ENCODE measurements at places on chromosomes 5 and 9. TPM values are rescaled to one million over a fixed set of nuclear protein-coding genes. Genes with fewer than 3 reads are reported as not detected.

- peak overlapping the region; percentile 46 for H3K27ac ChIP-seq
- DNase-seq = peak; percentile 25
- peaks cover 43% of the 10 kb centered on the region for H3K4me1 ChIP-seq
- H3K36me3 ChIP-seq = no peaks in the 10 kb centered on the region
These were observed 1.6 kb downstream of the BICD2 start for GRCh38 chr9:92762781-92763708.

GRCh38 chr5:76372323-76373054 is 30.6 kb upstream of the IQGAP2 start:
- H3K27me3 ChIP-seq = no peaks in the 10 kb centered on the region
- no peaks in the 10 kb centered on the region for H3K36me3 ChIP-seq
- H3K27ac ChIP-seq = no peak overlapping the region
- no peak for DNase-seq
- no peaks in the 10 kb centered on the region for H3K4me1 ChIP-seq
- no peak overlapping the region for H3K4me3 ChIP-seq

GRCh38 chr9:4371108-4371507 is 71.2 kb upstream of the GLIS3 start:
- DNase-seq = no peak
- H3K27me3 ChIP-seq = no peaks in the 10 kb centered on the region
- no peaks in the 10 kb centered on the region for H3K36me3 ChIP-seq
- H3K27ac ChIP-seq = no peak overlapping the region
- H3K4me1 ChIP-seq = no peaks in the 10 kb centered on the region
- H3K4me3 ChIP-seq = no peak overlapping the region

DNA sequence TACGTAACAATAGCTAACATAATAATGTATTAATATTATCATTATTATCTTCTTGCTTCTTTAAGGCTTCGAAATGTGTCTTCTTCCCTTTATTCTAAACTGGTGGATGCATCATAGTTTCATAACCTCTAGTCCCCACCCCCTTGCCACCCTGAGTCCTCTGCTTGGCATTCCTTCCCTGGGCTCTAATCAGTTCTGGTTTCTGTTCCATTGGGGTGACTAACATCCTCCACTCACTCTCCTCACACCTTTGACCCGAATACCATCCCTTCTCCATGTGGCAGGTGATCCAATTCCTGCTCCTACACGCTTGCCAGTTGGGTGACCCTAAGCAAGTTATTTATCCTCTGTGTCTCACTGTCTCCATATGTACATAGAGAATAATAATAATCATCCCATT is 286.1 kb downstream of the TRPM3 start:
- no peaks in the 10 kb centered on the region for H3K36me3 ChIP-seq
- H3K4me1 ChIP-seq = no peaks in the 10 kb centered on the region
- no peak overlapping the region for H3K27ac ChIP-seq
- H3K4me3 ChIP-seq = no peak overlapping the region
- H3K27me3 ChIP-seq = no peaks in the 10 kb centered on the region

DNA sequence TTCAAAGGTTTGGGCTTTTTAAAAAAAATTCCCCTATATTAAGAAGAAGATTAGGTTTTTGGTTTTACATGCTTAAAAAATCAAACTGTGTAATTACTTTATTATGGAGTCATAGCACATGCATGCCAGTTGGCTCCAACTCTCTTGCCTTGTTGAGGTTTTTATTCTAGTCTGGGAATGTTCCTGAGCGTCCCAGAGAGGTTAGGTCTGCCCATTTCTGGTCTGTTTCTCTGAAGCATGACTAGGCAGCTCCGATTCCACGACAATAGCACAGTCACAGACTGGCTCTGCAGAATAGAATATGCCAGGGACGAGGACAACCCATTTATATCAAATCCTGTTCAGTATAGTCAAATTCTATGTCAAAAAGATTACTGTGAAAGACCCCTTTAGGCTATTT is 217.0 kb downstream of the PCSK5 start:
- H3K27me3 ChIP-seq = no peaks in the 10 kb centered on the region
- H3K36me3 ChIP-seq = no peaks in the 10 kb centered on the region
- no peak for DNase-seq
- no peak overlapping the region for H3K27ac ChIP-seq
- peaks cover 3% of the 10 kb centered on the region for H3K4me1 ChIP-seq

Gene PRDM9
- not detected for total RNA-seq

Gene CCDC183
- 0.75 TPM for total RNA-seq

GRCh38 chr5:94402096-94402495 is 216.3 kb downstream of the KIAA0825 start:
- H3K36me3 ChIP-seq = no peaks in the 10 kb centered on the region
- H3K4me3 ChIP-seq = no peak overlapping the region
- no peak overlapping the region for H3K27ac ChIP-seq
- no peaks in the 10 kb centered on the region for H3K27me3 ChIP-seq
- DNase-seq = no peak

DNA sequence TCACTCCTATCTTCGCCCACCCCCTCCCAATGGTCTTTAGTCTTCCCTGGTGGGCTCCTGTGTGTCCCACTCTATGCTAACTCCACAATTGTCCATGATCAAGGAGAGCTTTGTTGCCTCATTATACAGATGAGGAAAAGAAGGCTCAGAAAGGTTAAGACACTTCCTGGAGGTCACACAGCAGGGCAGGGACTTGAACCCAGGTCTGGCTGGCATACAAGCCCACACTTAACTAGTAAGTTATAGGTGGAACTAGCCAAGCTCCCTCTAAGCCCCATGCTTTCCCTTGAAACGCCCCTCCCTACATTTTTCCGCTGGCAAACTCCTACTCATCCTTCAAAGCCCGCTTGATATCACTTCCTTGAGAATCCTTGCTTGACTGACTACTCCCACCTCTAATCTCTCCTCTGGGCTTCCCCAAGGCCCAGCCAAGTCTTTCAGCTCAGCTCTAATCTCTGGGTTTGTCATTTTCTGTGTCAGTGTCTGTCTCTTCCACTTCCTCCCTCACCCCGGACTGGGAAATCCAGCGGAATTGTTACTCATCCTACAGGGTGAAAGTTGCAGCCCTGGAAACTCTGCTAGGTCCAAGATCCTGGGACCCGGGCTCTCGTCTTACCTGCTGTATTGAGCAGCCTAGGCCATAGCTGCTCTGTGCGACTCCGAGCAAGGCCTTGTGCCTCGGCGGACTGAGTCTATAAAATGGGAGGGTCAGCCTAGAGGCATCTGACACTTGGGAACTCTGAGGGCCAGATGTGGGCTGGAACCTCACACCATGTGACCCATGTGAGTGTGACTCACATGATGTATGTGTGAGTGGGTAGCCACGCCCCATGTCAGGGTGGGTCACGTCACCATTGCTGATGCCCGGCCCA is 144.5 kb downstream of the GAPVD1 start:
- H3K27me3 ChIP-seq = peaks cover 7% of the 10 kb centered on the region
- no peak overlapping the region for H3K4me3 ChIP-seq
- no peak overlapping the region for H3K27ac ChIP-seq
- no peaks in the 10 kb centered on the region for H3K36me3 ChIP-seq

Gene MYMK
- not detected for total RNA-seq

DNA sequence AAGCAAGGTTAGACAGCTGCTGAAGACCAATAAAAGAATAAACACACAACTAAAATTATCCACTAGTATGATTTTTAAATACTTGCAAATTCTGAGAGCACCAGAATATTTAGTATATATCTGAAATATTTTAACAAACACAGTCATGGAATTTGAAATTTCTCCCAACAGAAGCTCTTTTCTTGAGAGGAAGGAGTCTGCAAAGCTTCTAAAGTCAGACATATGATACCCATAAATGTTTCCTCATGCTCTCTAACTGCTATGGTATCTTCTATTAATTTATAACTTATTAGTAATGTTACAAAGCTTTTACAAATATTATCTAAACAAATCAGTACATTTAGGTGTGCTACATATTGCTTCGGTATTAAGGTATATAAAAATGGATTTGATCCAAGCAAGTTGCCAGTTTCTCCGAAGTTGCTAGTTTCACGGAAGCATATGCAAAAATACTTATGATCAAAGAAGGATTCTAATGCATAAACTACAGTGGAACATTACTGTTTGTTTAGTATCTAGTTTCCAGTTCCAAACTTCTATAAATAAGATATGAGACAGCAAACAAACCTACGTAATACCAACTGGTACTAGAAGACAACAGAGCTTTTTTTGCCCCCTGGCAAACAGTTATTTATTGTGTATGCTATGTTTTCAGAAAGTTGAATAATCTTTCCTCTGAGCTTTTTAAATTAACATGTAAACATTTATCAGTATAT is 22.0 kb downstream of the FNIP1 start:
- no peak overlapping the region for H3K4me3 ChIP-seq
- no peaks in the 10 kb centered on the region for H3K4me1 ChIP-seq
- H3K27me3 ChIP-seq = no peaks in the 10 kb centered on the region

GRCh38 chr5:115723220-115723619 is 93.2 kb downstream of the CDO1 start:
- H3K4me1 ChIP-seq = no peaks in the 10 kb centered on the region
- no peak overlapping the region for H3K27ac ChIP-seq
- no peaks in the 10 kb centered on the region for H3K36me3 ChIP-seq
- DNase-seq = no peak
- H3K4me3 ChIP-seq = no peak overlapping the region
- no peaks in the 10 kb centered on the region for H3K27me3 ChIP-seq

GRCh38 chr9:38299856-38300255 is 92.6 kb upstream of the ALDH1B1 start:
- H3K4me1 ChIP-seq = no peaks in the 10 kb centered on the region
- no peaks in the 10 kb centered on the region for H3K36me3 ChIP-seq
- no peak overlapping the region for H3K27ac ChIP-seq

Gene ST8SIA4
- 59.9 TPM for total RNA-seq

Gene ROPN1L
- 4.3 TPM for total RNA-seq

GRCh38 chr9:121786998-121787422 is 135.6 kb downstream of the DAB2IP start:
- no peak for DNase-seq
- H3K4me3 ChIP-seq = no peak overlapping the region
- no peaks in the 10 kb centered on the region for H3K36me3 ChIP-seq
- no peak overlapping the region for H3K27ac ChIP-seq
- peaks cover 7% of the 10 kb centered on the region for H3K4me1 ChIP-seq

DNA sequence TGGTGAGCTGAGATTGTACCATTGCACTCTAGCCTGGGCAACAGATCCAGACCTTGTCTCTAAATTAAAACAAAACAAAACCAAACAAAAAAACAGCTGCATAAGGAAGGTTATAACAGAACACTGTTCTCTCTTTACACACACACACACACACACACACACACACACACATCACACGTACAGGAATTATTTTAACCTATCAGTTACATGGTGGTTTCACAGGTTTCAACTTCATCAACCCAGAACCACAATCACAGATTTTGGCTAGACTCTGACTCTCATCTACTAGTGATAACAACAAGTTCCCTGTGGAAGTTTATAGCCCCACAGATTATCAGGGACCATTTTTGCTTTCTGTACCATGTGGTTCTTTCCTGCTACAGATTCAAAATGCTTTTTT is 60.2 kb downstream of the RPS23 start:
- DNase-seq = peak; percentile 17
- no peak overlapping the region for H3K27ac ChIP-seq
- peaks cover 3% of the 10 kb centered on the region for H3K4me1 ChIP-seq
- no peaks in the 10 kb centered on the region for H3K36me3 ChIP-seq

Gene ACTBL2
- not detected for total RNA-seq

Data from natural killer cell (primary cell).